ENCODE measurements at places on chromosomes 4 and X.

GRCh38 chrX:19017271-19017670, 33.4 kb upstream of the PHKA2 start:
- DNase-seq: peak; percentile 61

GRCh38 chrX:72121383-72121782, 10.3 kb downstream of the RTL5 start:
- DNase-seq: no peak

DNA sequence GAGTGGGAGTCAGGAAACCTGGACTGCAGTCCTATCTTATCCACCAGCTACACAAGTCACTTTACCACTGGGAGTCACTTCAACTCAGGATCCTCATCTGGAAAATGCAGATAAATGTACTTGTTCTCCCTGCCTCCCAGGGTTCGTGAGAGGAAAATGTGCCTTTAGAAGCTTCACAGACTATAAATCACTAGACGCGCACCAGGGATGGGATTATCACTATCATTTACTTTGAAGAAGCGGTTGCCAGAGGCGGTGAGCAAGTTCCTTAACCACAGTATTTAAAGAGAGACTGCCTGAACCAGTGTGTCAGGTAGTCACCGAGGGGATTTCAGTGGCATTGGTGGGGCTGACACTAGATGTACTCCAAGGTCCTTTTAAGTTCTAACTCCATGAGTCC, 219.5 kb downstream of the HS6ST2 start:
- DNase-seq: no peak

DNA sequence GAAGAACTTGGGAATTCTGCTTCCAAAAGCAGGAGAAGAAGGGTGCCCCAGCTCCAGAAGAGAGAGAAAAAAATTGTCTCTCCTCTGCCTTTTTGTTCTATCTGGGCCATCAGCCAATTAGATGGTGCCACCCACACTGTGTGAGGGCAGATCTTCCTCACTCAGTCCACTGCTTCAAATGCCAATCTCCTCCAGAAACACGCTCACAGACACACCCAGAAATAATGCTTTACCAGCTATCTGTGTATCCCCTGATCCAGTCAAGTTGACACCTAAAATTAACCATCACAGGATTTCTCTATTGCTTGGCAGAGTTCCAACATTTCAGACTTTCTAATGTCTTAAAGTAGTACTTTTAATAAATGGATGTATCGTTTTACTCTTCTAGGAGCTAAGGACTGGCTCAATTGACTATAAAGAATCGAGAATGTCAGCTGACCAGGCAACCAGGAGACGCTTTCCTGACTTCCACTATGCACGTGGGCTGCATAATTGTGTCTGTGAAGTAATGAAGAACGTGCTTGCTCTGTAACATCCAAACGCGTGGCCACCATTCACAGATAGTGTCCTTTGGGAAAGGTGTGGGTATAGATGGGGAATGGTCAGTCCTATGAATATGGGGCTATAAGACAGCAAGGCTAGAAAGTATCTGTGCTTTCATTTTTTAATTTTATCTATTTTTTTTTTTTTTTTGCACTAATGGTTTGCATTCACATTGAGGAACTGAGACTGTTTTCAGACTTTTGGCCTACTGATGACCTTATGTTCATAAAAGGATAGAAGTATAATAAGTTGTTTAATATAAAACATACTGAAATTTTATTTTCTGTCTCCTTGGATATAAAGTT, 9.9 kb upstream of the SMIM20 start:
- peak; percentile 5 for DNase-seq

GRCh38 chr4:184671101-184671500, 21.6 kb downstream of the PRIMPOL start:
- DNase-seq: no peak

DNA sequence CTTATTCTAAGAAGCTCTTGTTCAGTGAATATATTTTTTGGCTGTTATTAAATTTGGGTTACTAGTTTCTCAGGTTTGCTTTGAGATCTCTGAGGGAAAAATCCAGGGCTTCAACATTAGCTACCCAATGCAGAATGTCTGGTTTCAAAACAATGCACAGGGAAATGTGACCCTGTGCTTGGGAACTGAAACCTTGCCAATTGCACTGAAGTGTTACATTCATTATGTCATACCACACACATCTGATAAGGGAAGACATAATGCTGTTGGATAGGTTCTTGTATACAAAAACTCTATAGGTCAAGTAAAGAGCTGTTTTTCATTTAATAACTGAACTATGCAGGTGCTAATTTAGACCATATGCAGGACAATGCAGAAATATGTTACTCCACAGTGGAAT, 345.3 kb upstream of the BMP3 start:
- DNase-seq: peak; percentile 11

GRCh38 chr4:153161226-153161963, 42.8 kb upstream of the TRIM2 start:
- no peak for DNase-seq

- no peak for DNase-seq
Measured at GRCh38 chr4:13349096-13349495, 135.0 kb downstream of the RAB28 start.

- DNase-seq: no peak
Measured at GRCh38 chrX:117752745-117753144, 363.9 kb downstream of the KLHL13 start.

- DNase-seq: no peak
Measured at GRCh38 chrX:38313190-38313589, 14.1 kb downstream of the RPGR start.

Measured in NCI-H1417 (cell line).